ENCODE measurements at places on chromosomes 1 and 21.

DNA sequence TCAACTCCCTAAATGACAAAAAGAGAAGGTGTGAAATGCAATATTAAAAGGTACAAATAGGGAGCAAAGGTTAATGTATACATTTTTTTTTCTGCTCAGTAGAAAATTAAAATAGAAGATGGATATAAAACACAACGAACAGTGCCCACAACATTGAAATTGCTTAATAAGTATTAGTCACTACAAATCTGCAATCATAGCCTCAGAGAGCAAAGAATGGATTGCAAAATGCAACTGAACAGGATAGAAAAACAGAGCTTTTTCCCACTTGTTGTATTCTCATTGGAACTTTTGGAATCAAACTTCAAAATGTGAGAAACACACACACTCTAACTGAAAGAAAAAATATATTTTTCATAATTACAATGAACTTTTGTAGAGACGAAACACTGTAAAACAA is 552.2 kb upstream of the NCAM2 start:
- DNase-seq, result no peak

- no peak for DNase-seq
Measured at GRCh38 chr1:182968151-182968741, 15.3 kb upstream of the SHCBP1L start.

- no peak for DNase-seq
Measured at GRCh38 chr1:118147522-118147921, 37.5 kb downstream of the SPAG17 start.

DNA sequence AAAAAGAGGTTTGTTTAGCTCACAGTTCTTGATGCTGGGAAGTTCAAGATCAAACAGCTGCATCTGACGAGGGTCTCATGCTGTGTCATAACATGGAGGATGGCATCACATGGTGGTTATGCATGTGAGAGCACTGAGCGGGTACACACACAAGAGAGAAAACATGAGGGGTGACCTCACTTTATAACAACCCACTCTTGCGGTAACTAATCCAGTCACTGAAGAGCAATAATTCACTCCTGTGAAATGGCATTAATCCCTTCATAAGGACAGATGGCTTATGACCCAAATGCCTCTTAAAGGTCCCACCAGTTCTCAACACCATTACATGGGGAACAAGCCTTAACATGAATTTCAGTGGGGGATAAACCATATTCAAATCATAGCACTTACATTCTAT is 23.2 kb upstream of the CHIT1 start:
- no peak for DNase-seq

DNA sequence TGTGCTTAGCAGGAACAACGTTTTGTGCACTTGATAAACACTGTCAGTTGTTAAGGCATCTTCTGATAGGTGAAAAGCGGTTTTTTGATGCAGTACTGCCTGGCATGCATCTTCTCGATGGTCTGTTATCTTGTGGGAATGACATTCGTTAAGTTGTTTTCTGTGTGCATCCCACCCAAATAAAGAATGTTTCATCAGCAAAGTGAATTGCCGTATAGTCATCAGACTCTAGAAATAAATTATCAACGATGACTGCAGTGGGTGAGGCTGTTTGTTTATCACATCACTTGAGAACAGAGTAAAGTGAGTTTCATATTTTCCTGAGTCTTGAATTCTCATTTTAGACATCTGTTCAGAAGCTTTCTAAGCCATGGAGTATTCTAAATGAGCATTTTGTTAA is 34.1 kb downstream of the NFIA start:
- no peak for DNase-seq

DNA sequence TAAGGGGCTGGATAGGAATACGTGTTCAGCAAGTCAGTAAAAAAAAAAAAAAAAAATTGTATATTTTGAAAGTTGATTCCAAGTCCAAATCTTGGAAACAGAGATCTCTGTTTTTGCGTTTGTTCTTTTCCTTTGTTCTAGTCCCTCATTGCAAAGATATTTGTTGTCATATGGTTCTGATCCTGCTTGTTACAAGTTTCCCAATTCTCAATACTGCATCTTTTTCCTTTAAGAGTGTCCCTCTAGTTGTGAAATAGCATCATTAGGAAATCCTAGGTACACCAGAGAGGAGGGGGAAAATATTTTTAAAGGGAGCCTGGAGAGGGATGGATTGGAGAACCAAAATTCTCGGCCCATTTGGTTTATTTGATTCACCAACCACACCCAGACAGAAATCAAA is 152.2 kb upstream of the C1orf105 start:
- no peak for DNase-seq

DNA sequence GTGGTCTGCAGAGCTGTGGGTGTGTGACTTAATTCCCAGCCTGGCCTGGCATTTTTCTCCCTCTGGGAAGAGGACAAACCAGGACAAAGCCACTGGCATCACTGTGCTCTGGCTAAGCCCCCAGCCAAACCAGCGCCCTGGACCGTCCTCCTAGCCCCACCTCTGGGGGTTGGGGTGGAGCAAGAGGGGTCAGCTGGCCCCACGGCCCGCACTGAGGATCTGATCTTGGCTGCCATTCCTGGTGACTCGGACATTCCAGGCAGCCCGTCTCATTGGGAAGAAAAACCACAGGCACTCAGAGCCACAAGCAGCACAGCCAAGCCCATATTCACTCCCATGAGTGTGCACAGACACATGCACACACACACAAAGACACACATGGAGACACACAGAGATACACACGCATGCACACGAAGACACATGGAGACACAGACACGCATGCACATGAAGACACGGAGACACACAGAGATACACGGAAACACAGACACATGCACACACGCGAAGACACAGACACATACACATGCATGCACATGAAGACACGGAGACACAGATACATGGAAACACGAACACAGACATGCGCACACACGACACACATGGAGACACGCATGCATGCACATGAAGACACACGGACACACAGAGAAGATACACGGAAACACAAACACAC is 2.3 kb upstream of the MXRA8 start:
- DNase-seq, result no peak

DNA sequence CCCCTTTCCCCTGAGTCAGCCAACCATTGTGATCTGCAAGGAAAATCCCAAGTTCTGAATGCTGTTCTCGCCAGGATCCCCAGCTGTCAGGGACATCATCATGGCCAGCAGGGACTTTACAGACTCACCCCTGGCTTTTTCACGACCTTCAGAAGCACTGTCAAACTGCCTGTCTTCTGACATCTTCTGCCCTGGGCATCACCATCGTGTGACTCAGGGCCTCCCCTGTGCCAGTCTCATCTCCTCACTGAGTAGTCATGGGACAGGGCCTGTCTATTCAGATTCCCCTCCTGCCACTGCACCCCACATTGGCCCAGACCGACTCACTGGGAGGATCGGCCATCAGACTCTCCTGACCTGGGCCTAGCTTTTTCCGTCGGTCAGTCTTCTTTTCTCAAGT is 72.5 kb upstream of the VAMP3 start:
- no peak for DNase-seq

- no peak for DNase-seq
Measured at GRCh38 chr1:181216591-181216994, 128.1 kb downstream of the IER5 start.

- DNase-seq, result no peak
Measured at GRCh38 chr1:238960071-238960470, 426.3 kb upstream of the CHRM3 start.

- no peak for DNase-seq
Measured at GRCh38 chr21:41521489-41522027, 13.6 kb upstream of the TMPRSS2 start.

GRCh38 chr1:175514387-175514953 is 228.9 kb downstream of the TNR start:
- DNase-seq, result no peak

DNA sequence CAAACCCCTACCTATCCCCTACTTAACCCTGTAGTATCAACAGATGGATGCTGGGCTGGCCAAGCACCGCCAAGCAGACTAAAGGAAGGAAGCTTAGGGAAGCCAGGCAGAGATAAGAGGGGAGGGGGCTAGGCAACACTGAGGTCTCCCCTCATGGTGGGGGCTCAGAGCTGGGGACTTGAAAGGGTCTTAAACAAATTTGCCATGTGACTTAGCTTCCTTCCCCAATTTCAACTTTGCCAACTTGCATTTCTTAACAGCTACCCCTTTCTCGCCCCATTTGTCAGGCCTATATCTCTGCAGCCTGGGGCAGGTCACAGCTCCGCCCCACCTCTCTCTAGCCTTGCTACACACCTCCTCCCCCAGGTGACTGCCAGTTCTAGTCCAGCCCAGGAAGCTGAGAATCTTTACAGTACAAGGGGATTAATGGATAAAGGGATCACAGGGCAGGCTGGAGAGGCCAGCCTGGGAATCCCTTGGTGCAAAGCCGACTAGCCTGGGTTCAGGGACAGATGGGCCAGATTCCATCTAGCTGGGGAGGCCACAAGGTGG is 3.4 kb downstream of the KIF21B start:
- no peak for DNase-seq

- no peak for DNase-seq
Measured at GRCh38 chr21:19937619-19938018, 1060.6 kb upstream of the NCAM2 start.

GRCh38 chr21:33264561-33264960 is 1.6 kb upstream of the IL10RB start:
- no peak for DNase-seq

DNA sequence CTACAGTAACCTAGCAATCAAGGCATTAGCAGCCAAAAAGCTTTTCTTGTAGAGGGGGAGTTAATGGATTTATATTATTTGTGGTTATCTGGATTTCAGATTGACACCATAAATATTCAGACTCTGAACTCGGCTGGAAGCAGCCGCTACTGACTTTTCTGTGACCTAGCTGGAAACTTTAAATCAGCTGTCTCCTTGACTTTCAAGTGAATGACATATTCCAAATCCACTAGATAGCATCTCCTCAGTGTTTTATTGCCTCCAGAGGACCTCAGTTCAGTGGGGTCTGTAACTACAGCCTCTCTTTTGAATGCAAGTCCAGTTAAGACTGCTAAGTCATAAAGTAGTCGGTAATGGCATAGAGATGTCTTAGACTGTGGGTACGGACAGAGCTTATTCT is 448.5 kb downstream of the NUF2 start:
- DNase-seq, result no peak

GRCh38 chr1:186057086-186057485 is 318.0 kb downstream of the TPR start:
- DNase-seq, result no peak

- no peak for DNase-seq
Measured at GRCh38 chr1:168918860-168919741, 187.4 kb upstream of the ATP1B1 start.

DNA sequence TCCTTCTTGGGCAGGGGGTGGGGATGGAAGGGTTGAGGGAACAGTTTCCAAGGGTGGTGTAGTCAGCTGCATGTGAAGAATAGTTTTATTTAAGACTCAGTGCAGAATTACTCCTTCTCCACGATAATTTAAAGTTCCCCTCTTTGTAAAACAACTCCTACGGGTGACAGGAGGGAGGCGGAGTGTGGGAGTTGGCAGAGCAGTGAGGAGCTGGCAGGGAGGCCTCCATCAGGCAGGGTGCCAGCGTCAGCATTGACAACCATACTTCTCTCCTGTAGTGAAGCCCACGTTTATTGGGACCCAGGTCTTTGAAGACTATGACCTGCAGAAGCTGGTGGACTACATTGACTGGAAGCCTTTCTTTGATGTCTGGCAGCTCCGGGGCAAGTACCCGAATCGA is 93.8 kb downstream of the MTR start:
- DNase-seq, result no peak

DNA sequence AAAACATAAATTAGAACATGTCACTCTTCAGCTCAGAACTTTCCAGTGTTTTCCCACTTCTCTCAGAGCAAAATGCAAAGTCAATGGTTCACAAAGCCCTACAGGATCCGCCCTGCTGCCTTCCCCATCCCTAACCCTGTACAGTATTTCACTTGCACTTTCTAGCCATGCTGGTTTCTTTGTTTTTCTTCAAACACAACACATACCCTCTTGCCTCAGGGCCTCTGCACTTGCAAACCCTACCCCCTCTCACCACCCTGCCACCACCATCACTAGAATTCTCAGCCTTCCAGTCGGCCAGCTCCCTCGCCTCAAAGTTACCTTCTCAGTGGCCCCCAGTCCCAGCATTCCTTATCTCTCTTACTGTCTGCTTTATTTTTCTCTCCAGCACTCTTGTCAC is 17.6 kb downstream of the TEX35 start:
- no peak for DNase-seq

DNA sequence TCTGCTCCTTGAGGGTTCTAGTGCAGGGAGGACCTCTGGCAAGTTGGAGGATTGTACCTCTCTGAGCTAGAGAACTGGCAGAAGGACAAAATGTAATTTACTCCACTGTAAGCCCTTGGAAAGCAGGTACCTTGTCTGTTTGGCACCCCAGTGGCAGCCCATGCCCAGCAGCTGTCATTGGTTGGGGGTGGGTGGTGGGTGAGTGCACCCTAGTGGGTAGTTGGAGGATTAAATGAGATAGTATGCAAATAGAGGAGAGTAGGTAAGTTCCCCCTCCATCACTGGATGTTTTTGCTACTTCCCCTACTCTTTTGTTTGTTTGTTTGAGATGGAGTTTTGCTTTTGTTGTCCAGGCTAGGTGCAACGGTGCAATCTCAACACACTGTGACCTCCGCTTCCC is 69.8 kb downstream of the RYR2 start:
- no peak for DNase-seq

Data from neural crest cell (in vitro differentiated cells).